ENCODE measurements at places on chromosomes 11 and 22.

DNA sequence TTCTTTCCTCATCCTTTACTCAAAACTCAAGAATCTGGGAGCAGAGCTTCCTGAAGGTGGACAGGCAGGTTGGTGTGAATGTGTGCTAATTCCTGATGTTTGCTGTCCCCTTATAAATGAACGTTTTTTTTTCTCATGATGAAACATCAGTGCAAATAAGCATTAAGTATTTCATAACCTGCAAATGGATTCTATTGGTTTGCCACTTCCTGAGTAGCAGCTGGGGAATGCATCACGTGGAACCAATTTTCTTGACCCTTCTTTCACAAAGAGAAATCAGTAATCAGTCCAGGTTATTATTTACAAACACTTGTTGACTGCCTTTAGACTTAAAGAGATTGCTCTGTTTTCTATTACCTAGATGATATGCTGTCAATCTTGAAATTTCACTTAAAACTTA lies 40.1 kb upstream of the SCN3B start:
- DNase-seq, result no peak

DNA sequence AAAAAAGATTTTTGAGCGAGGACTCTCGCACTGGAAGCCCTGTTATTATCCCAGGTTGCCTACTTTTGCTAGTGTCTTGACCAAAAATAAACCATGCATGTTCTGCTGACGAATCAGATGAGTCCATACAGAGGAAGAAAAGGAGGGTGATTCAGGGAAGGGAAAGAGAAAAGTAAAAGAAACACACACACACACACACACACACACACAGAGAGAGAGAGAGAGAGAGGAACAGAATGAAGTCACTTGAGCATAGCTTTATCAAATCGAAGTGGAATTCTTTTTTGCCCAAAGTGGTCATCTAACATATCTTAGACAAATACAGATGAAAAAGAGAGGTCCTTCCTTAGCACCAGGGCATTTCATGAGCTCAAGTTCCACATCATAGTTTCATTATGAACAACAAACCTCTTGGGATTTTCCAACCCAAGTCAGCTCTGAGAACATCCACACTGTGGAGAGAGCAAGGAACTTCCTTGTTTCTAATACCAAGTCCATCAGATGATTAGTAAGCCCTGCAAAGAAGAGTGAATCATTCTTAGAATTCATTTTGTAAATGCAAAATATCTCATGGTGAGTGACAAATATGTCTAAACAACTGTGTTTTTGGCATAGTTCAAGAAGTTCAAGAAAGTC lies 7.7 kb upstream of the MMP12 start:
- DNase-seq, result no peak

- no peak for DNase-seq
Observed at GRCh38 chr11:94835594-94835927, 67.4 kb downstream of the AMOTL1 start.

GRCh38 chr11:47056261-47056915 lies 119.8 kb downstream of the CSTPP1 start:
- DNase-seq, result no peak

GRCh38 chr11:12318791-12319438 lies 58.5 kb upstream of the PARVA start:
- no peak for DNase-seq

Data from left renal cortex interstitium (tissue), 4 donors.